GM03348 (cell line): ENCODE measurements at places on chromosomes 2 and 18.
A peak's percentile ranks its signal among the peaks of the same experiment; 100 is the strongest.

GRCh38 chr18:73201940-73202339 is 334.2 kb upstream of the NETO1 start:
- no peak for DNase-seq

DNA sequence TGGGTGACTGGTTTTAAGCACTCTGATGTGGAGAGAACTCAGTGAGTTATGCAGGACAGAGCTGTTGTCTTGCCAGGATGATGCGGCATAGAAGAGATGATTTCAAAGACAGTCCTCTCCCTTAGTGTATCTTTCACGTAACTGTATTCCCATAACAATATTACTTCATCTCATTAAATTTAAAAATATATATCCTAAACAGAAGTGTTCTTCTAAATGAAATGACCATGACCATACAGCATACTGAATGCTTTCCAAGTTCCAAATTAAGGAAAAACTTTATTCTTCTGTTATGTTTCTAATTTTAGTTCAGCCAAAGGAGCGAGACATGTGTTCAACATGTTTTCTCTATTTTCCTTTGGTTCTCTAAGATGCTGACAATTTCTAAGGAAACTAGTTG is 600.1 kb upstream of the FSHR start:
- DNase-seq = no peak

DNA sequence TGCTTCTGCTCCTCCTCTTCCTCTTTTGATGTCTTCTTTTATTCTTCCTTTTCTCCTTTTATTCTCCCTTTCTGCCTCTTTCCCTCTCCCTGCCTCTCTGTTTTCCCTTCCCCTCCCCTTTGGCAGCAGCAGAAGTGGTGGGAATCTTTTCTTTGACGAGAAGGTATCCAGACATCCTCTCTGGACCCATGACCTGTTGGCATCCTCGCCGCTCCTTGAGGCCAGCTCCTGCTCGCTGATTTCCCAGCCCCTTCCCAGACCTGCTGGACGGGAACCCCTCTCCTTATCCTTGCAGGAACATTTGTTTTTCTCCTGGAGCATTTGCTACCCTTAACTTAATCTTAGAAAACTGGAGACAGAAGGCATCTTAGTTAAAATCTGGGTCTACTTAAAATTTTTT is 130.5 kb downstream of the LPIN1 start:
- DNase-seq = no peak

- DNase-seq = no peak
Observed at GRCh38 chr2:55047677-55048299, 2.5 kb downstream of the RTN4 start.

- peak; percentile 54 for DNase-seq
Observed at GRCh38 chr2:45860136-45861121, 209.0 kb downstream of the PRKCE start.

DNA sequence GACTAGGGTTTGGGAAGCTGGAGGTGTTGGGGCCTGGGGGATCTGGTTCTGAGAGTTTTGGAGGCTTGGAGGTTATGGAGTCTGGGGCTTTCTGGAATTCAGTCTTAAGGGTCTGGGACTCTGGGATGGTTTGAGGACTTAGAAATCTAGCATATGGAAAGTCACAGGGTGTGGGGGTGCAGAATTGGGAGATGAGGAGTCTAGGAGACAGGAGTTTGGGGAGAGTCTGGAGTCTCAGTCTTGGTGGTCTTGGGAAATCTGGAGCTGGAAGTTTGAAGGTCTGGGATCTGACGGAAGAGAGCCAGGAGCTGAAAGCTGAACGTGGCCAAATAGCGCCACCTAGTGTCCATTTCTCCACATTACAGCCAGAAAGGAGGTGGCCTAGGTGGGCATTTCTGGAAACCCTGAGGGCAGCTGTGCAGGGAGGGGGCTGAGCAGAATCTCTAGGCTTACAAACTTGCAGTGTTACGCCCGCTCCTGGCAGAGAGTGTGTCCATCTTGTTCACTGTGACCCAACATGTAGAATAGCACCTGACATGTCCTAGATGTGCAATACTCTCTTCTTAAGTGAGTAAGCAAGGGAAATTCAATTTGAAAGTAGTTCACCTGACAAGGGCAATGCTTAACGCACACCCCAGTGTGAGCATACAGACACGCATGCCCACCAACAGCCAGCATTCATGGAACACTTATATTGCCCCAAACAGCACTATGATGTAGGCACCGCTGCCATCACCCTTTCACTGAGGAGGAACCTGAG is 204.8 kb downstream of the TFCP2L1 start:
- peak; percentile 80 for DNase-seq
